ENCODE measurements at places on chromosomes 1 and 21.

DNA sequence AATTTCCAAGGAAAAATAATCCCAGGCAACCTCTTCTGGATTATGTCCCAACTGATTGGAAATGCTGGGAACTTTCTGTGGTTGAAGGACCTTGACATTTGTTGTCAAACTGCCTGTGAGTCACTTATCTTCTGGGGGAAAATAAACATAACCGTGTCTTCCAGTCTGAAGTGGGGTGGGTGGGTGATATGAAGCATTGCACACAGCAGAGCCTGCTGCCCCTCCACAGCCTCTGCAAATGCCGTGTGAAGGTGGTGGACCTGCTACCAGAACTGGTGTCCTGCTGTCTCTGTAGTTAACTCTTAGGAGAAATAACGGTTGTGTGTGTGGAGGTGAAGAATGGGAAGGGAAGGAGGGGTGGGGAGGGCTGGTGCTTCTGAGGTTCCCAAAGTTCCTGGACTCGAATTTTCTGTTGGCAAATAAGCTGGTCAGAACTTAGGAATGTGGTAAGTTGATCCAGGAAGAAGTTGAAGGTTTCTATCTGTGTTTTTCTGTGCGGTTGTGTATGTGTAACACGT lies 23.2 kb downstream of the GALNT2 start:
- DNase-seq = peak; percentile 78

DNA sequence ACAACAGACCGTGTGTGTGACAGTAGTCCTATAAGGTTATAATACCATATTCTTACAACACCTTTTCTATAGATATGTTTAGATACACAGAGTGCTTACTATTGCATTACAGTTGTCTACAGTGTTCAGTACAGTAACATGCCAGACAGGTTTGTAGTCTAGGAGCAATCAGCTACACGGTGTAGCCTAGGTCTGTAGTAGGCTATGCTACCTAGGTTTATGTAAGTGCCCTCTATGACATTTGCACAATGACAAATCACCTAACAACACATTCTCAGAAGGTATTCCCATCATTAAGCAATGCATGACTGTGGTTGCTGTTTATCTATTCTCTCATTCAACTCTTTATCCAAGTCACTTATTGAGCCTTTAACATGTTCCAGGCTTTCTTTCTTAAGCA lies 1.8 kb upstream of the WLS start:
- DNase-seq = no peak

- no peak for DNase-seq
Measured at GRCh38 chr1:162285149-162285561, 91.5 kb downstream of the SPATA46 start.

DNA sequence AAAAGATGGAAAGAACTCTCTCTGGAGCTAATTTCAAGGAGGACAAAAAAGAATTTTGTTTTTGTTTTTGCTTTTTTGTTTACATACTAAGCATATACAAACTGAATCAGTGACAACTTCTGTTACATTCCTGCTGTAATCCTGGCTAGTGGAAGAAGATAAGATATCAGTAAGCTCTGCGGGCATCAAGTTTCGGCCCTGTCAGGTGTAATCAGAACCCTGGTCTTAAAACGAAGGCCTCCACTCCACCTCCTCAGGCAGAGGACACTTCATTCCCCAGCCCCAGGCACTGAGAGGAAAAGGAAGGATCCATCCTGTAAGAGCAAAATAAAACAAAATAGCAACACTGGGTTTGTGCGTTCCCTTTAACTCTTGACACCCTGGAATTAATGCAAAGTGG lies 88.9 kb upstream of the ARHGAP29 start:
- DNase-seq = no peak

DNA sequence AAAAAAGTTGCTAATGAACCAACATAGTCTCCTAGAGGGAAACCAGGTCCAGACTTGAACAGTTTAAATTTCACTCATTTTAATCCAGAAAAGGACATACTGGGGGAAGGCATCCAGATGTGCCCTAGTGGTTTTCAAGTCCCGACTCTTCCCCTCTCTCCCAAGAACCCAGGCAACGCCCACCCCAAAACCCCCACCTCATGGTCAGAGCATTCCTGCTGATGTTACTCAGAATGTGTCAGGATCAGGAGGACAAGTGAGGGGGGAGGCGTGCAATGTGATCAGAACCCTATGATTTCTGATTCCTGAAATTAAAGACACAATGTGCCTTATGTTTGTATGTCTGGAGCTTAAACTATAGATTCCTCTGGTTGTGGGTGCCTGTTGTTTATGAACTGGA lies 1.6 kb upstream of the CTSK start:
- DNase-seq = peak; percentile 83

DNA sequence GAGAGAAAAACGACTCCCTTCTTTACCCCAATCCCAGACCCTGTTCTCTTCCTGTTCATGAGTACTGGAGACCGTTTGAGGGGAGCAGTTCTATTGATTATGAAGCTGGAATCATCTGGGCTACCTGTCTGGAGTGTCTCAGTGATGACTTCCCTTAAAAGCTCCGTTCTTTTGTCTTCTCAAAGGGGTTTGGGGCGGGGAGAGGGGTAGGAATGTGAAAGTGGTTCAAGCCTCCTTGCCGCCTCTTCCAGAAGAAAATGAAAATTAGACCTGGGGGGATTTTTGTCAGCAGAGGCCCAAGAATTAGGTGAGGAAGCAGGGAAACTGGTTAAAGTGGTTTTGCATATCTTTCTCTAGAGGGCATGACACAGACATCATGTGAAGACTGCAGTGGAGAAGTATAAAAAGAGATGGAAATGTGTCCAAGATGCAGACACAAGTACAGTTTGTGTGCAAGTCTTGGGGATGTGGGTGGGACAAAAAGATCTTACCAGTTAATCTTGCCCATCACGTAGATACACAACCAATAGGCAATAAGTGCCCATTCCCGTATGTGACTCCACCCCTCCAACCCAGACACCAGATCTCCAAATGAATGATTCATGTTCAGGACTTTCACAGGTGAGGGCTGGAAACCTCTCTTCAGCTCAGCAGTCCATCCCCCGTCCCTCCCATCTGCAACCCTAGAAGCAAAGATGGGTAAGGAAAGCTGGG lies 470 bp upstream of the MTMR11 start:
- DNase-seq = peak; percentile 39

DNA sequence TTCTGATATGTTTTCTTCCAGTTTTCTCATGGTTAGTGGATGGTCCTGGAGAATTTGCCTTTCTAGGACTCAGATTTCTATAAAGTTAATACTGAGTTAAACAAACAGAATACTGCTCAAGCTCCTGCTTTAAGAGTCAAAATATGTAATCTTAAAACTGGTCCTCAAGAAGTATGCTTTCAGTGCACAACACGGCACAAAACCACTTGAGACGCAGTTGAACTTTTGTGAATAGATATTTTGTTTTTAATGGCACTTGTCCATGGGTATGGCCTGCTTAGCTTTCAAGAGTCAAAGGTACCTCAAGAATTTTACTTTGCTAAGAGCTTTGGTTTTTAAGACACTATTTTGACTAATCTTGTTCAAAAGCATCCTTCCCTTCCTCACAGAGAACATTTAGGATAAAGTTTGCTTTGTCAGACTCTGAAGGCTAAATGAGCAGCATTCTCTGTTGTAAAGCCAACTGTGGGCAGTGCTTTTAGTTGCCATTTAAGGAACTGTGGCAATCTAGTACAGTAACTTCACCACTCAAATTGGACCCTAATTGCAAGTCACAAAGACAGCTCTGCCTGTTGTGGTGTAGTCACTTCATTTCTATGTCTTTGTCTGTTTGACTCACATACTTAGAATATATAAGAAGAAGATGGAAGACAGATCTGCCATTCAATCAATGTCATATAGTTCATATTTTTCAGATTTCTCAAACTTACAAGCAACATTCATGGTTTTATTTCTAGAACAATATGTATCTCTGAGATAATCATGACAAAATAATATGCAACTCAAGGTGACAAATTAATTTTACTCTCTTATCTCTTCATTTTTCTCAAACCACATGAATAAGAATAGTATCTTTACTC lies 28.8 kb downstream of the SAMD13 start:
- DNase-seq = no peak

DNA sequence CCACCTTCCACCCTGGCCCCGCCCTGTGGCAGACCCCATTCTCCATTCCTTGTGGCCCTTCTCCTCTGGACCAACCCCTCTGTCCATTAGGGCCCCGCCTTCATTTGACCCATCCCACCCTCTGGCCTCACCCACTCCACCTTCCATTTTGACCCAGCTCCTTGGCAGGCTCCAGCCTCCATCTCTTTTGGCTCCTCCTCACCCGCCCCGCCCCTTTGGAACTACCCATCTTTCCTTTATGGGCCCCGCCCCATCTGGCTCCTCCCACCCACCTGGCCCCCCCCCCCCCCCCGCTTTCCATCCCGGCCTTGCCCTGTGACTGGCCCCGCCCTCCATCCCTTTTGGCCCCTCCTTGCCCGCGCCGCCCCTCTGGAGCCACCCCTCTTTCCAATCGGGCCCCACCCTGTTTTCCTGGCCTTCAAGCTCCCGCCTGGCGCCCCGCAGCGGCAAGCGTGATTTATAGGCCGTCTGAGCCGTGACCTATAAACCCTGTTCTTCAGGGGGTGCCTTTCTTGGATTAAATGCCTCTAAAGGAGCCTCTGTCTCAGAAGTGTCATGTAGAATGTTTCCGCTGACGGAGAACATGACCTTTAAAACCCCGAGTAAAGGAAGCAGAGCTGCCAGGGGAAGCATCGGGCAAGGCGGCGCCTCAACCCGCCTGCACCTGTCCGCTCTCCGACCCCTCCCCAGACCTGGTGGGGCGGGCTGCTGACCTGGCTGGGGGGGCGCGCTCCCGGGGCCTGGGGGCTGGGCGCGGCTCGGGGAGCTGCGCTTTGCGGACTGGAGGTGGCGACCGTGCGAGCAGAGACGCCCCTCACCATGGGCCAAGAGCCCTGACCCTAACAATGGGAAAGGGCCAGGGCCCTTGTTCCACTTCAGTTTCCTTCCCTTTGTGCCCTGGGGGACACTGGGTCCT lies 178.0 kb downstream of the CAMTA1 start:
- DNase-seq = no peak

GRCh38 chr1:45765999-45766792 lies 15.7 kb upstream of the IPP start:
- DNase-seq = no peak

- no peak for DNase-seq
Measured at GRCh38 chr1:41790351-41790750, 128.4 kb downstream of the HIVEP3 start.

- no peak for DNase-seq
Measured at GRCh38 chr1:14313731-14314431, 284.6 kb upstream of the KAZN start.

GRCh38 chr1:36150296-36151133 lies 1.2 kb upstream of the TRAPPC3 start:
- DNase-seq = peak; percentile 92

GRCh38 chr1:34761176-34761761 lies 1.7 kb downstream of the GJB4 start:
- no peak for DNase-seq

- no peak for DNase-seq
Measured at GRCh38 chr1:21510113-21510493, 880 bp downstream of the ALPL start.

GRCh38 chr1:157289424-157290105 lies 151.4 kb upstream of the ETV3 start:
- DNase-seq = no peak

DNA sequence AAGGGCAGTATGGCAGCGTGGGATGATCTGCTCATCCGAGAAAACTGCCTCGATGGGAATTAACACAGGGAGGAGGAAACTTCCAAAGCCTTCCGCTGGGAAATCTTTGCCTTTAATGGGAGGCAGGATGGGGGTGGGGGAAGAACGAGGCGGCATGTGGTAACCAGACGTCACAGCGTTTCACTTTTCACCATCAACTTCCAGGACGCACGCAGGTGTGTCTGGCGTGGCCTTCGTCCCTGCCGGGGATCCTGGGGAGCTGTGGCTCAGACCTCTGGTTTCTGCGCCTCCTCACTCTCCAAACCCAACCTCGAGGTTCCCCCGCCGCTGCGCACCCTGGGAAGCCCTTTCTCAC lies 282 bp downstream of the RSPH1 start:
- DNase-seq = no peak

GRCh38 chr1:93317943-93318342 lies 27.8 kb upstream of the DR1 start:
- no peak for DNase-seq

GRCh38 chr1:214847071-214847810 lies 235.3 kb upstream of the KCNK2 start:
- peak; percentile 87 for DNase-seq

DNA sequence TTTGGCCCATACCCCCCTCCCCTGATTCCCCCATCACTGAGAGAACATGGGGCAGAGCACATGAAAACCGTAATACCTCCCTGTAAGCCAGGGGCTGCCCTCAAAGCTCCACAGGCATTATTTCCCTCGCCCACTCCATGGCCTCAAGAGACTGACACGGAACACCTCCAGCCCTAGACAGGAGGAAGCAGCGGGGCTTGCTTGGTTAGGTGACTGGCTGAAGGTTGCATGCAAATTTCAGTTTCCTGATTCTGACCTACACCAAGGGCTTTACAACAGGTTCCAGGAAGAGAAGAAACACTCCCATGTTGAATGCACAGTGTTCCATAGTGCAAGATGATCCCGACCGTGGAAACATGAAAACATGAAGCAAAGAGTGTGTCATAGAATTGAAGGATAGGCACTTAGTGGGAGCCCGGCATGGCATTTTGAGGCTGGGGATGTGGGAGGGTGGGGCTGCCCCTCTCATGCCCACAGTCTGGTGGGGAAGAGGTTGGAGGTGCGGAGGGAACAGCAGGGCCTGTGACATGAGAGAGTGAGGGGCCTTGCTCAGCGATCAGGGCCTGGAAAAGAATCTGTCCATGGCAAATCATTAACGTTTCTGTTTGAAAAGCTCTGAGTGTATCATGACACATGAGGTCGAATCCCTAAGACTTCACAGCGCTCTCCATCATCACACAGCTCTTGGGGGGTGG lies 33.5 kb downstream of the GPR137B start:
- no peak for DNase-seq

DNA sequence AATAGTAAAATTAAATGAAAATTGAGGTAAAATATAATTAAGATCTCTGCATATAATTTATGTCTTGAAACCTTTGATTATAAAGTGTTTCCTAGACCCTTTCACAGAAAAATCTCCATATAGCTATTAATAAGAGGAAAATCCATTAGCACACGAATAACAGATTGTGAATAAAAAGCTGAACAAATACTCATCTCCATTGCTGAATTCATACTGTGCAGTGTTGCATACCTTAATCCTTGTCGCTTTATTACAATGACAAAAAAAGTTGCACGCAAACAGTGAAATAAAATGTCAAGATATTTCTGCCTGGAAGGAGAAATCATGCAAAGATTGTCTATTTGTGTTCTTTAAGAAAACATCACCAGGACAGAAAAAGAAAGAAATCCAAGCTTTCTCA lies 499.1 kb upstream of the TMPRSS15 start:
- DNase-seq = no peak

DNA sequence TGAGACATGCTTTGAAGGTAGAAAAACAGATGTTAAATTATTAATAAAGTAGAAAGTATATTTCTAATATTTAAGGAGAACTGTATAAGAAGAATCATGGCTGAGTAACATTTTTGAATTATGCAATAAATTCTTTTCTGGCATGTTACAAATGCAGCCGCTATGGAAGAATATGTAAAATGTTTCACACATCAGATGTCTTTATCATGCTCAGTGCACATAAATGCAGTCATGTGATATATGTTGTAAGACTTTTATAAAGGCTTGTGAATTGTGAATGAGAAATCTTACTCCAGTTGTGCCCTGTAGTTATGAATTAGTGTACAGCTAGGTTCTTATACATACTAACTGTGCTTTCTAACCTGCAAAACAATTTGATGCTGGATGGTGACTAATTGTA lies 53.5 kb downstream of the LRRC8B start:
- DNase-seq = peak; percentile 20

- DNase-seq = no peak
Measured at GRCh38 chr1:94283462-94283861, 46.1 kb upstream of the ARHGAP29 start.

- peak; percentile 61 for DNase-seq
Measured at GRCh38 chr1:115976062-115976920, at the start of gene SLC22A15. TSS of gene SLC22A15 (plus strand) at chr1:115976513. CDS start at chr1:115976628, 115 bp downstream.

Data from fibroblast of skin of right quadriceps (primary cell).